ENCODE measurements at places on chromosomes 3 and 15.

DNA sequence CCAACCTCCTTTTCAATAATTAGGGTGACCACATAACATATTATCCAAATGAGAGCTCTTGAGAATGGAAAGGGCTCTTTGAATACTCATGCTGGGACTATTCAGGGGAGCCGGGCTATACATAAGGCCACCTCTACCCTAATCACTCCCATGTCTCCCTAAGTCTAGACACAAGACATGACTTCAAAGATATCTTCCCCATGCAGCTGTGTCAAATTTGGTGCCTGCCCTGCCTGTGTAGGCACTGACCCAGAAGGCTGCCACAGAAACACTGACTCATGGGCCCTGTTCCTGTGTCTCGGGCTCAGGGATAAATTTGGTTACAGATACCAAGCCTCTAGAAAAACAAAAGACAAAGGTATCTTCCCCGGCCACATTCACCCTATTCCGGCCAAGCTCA lies 70.3 kb downstream of the MYLK start:
- DNase-seq, result no peak

- no peak for DNase-seq
These were observed 18.5 kb downstream of the TTC23 start for GRCh38 chr15:99230867-99231266.

DNA sequence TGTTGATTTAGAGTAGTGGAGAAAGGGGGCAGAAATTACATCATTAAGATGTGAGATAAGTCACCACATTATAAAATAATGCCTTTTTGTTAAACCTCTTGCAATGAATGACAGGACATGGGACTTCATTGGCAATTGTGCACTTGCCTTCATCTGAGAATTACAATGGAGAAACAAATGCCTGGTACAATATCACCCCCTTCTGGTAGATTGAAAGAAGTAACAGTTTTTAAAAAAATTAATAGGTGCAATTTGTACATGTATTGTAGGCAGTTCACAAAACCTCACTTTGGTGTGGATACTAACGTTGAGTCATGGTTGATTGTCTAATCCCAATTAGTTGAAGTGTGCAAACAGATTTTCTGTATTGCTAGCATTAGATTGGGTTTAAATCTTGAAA lies 4.6 kb upstream of the P2RY14 start:
- DNase-seq, result no peak

DNA sequence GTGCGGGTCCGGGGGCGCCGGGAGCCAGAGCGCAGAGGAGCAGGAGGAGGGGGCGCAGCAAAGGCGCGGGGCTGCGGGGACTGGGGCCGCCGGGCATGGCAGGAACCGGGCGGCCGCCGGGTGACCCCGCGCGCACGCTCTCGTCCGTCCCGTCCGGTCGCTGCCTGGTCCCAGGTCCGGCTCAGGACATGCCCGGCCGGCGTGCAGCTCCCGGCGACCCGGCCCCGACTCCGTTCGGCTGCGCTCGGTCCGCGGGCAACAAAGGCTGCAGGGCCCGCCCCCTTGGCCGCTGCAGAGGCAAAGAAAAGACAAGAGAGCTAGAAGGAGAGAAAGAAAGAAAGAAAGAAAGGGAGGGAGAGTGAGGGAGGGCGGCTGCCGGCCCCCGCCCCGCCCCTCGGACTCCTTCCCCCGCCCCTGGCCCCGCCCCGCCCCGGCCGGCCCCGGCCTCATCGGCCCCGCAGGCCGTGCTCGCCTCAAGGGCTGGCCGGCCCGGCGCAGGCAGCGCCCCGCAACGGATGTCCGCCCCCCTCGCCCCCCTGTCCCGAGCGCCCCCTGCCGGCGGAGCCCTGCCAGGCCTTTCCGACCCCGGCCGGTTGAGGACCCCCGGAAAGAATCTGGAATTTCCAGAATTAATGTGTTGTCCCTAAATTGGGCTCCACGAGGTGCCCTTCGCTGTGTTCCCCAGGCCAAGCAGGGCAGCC lies at the start of gene ADAMTS7:
TSS of gene ADAMTS7 (minus strand) at position 341 of the 701 bp plus-strand sequence. CDS start at position 97, 244 bp downstream.
- DNase-seq, result peak; percentile 82

- DNase-seq, result no peak
These were observed 45.9 kb downstream of the RNF13 start for GRCh38 chr3:149858911-149859310.

- DNase-seq, result no peak
These were observed 17.4 kb upstream of the VGLL4 start for GRCh38 chr3:11661052-11661656.

- no peak for DNase-seq
These were observed 30.1 kb upstream of the LRRC3B start for GRCh38 chr3:26592451-26592850.

GRCh38 chr3:182921665-182922355 lies 58.5 kb downstream of the DCUN1D1 start:
- no peak for DNase-seq

- peak; percentile 32 for DNase-seq
These were observed 770.2 kb upstream of the ALCAM start for GRCh38 chr3:104596551-104596950.

GRCh38 chr3:139440639-139441556 lies 35.4 kb downstream of the RBP2 start:
- DNase-seq, result no peak

DNA sequence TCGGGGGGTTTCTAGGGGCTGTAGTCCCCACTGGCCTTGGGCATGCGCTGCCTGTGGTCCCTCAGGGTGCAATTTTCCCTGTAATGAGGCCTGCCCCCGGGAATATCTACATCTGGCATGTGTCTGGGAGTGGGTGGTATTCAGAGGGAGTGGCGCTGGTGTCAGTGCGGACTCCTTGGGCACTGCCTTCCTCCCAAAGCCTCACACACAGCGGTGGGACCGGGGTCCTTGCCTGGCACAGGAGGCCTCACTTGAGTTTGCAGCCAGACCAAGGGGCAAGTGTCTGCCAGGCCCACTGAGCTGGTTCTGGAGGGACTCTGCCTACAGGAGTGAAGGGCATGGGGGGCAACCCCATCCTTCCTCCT lies 53.5 kb upstream of the PCSK6 start:
- DNase-seq, result no peak

DNA sequence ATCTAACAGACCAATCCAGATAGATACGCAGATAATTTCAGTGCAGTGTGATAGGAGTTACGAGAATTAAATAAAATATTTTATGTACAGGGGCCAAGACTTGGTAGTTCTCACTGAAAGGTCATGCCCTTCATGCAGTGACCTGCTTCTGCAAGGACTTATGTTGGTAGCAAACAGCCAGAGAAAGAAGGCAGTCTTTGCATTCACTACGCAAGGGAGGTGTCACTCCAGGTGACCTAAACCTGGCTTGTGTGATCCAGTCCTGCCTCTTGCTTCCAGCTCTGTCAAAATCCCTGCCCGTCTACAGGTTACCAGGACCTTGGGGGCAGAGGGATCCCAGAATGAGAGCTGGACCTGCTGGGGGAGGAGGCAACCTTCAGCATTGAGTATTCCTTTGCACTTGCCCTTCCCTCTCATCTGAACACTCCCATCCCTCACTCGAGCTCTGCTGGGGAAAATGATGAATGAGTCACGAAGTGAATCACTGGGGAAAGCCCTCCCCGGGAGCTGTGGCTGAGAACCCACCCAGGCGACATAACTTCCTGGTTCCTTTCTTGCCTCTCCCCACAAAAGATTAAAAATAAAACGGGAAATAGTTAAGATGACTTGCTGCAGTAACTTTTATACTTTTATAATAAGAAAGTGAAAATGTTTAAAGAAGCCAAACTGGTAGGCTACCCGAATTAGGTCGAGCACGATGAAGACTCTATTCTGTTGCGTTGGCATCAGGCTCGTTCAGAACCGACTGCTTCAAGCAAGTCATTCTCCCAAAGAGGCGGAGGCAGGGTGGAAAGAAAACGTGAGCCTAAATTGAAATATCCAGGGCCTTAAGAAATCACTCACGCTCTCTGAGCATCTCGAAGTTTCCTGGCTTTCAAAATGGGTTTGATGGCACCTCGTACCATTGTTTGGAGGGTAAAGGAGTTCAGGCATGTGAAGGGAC lies 216.1 kb downstream of the SLCO3A1 start:
- peak; percentile 86 for DNase-seq

GRCh38 chr3:108488631-108489030 lies 21.8 kb downstream of the MYH15 start:
- no peak for DNase-seq

DNA sequence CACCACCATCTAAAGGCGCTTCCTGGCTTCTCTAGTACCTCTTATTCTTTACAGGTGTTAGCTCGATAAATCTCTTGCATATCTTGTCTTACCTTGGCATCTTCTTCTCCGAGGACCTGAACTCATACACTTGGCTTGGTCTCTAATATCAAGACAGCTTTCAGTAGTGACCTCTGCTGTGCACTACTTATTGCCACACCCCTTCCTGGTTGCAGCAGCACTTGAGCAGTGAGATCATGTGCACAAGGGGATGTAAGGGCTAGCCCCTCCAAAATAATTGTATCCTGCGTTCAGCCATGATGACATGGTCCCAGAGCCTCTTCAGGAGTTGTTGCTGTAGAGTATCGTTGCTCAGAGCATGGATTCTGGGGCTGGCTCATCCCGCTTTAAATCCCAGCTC lies 1.3 kb upstream of the PLA1A start:
- no peak for DNase-seq

DNA sequence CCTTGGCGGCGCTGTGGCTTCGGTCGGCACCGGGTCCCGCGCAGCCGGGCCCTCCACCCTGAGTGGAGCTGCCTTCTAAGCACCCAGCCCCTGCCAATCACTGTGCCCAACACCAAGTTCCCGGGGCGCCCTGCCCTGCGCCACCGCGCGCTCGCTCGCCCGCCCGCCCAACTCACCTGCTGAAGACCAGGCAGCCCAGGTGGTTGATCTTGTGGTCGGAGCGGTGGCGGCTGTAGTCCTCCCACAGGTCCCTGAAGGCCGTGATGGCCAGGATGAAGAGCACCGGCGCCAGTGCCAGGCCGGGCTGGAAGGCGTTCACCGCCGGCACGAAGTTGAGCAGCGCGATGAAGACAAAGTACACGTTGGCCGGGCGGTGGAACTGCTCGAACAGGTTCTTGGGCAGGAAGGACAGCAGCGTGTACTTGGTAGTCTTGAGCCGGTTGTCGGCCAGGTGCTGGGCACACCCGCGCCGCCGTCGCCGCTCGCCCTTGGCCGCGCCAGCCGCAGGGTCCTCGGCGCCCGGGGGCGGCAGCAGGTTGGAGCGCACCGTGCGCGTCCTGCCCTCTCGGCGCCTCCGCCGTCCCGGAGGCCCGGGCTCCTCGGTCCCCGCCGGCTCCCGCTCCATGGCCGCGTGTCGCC lies 536 bp downstream of the ATP10A start:
- DNase-seq, result peak; percentile 23

GRCh38 chr15:31263751-31264558 lies 62.7 kb upstream of the KLF13 start:
- DNase-seq, result peak; percentile 38

GRCh38 chr15:95681836-95682544 lies 648.5 kb upstream of the NR2F2 start:
- no peak for DNase-seq

- DNase-seq, result no peak
These were observed 293.6 kb upstream of the MDFIC2 start for GRCh38 chr3:70606018-70606417.

DNA sequence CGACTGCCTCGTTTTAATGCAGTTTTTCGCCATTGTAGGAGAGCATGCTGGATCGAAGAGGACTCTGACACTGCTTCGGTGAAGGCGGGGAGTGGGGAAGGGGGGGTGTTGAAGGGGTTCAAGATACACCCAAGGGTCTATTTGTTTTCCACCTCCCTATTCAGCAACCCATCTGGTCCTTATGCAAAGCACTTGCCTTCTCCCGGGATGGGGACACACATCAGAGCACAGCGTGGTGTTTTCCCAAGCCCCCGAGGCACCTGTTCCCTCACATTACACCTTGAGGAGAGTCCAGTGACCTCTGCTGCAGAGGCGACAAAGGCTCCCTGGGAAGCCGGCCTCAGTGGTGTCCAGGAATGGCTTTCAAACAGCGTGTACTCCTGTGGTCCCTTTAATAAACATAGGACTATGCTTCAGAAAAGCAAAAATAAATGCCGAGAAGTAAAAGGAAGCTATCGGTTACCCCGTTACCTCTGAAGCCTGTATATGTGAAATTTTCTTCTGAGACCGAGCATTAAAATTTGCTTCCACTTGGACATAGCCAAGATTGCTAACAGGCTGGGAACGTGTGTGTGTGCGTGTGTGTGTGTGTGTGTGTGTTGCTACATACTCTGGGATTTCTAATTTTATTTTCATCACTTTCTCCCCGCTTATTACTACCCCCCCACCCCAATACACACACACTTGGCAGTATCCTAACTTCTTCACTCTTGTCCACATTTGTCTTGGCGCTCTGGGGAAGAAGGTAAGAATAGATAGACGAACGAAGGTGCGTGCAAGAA lies 53.2 kb downstream of the CCDC54 start:
- peak; percentile 11 for DNase-seq

GRCh38 chr3:10557781-10558373 lies 52.5 kb upstream of the ATP2B2 start:
- DNase-seq, result no peak

DNA sequence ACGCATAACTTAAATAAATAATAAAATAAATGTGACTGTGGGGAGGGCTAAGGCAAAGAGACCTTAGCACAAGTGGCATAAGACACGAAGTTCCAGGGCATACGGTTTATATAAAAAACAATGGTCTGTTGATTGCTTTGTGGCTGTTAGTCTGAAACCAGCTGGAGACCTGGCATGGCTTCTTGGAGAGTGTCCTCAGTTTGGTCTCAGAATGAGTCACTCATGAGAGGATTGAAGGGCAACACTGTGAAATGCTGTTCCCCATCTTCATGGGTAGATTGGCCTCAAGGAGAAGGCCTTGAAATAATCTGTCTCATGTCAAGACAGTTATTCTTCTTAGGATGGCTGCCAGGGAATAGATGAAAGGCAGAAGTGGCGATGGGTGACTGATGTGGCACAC lies 62.2 kb downstream of the SOX2 start:
- DNase-seq, result no peak

DNA sequence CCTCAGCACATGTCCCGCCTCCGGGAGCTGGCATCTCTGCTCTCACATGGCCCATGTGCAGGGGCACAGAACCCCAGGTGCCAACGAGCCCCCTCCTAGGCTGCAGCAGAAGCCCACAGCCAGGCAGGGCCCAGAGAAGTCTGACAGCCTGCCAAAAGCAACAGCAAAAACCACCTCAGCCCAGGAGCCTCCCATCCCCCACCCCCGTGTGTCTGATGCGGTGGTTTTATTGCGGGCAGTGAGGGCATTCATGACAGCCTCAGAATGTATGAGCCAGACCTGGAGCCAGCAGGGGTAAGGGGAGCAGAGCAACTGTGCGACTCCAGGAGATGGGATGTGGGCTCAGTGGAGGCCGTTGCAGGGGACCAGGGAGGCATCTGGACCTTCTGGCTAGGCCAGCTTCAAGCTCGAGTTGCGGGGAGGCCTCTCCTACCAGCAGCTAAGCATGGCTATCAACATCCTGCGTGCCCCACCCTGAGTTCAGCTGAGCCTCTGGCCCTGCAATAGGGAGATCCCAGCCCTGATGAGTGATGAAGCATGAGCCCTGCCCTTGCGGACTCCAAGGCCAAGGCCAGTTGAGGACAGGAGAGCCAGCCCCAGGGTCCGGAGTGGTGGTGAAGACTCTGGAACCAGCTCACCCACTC lies 52.5 kb downstream of the CYP11A1 start:
- no peak for DNase-seq

DNA sequence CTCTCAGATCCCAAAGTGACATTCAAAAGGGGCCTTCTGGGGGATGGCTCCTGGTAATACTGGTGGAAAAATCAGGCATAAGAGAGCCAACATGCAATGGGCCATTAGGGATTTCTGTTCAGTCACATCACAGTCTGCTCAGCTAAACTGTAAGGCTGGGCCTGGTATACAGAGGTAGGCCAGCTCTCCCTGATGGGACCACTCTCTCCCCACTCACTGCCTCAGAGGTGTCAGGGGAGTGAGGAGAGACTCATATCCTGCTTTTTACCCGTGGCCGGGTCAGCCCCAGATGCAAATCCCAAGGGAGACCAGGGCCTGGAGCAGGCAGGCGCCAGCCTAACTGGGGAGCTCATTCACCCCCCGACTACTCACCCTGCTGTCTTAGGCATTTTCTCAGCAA lies 48.1 kb upstream of the TPM1 start:
- DNase-seq, result no peak

Data from Calu3 (cell line).